Right kidney (tissue), 9 donors: ENCODE measurements at places on chromosomes 3 and 15.

GRCh38 chr15:39661776-39662175 lies 80.9 kb downstream of the THBS1 start:
- DNase-seq = no peak

DNA sequence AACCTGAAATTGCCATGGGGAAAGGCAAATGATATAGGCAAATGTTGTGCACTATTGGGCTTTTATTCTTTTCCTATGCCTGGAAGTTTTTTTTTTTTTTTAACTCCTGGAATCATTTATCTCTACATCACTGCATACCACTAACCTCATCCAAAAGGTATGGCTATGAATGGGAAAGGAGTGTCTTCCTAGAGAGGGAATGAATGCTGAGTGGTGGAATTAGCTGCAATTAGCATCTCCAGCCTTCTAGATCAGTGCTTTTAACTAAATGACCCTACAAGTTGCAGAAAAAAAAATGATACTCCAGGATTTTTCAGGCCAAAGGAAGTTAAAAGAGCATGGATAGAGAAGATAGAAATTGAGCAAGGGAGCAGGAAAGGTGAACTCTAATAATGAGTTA lies 429.8 kb upstream of the PDZRN3 start:
- no peak for DNase-seq

DNA sequence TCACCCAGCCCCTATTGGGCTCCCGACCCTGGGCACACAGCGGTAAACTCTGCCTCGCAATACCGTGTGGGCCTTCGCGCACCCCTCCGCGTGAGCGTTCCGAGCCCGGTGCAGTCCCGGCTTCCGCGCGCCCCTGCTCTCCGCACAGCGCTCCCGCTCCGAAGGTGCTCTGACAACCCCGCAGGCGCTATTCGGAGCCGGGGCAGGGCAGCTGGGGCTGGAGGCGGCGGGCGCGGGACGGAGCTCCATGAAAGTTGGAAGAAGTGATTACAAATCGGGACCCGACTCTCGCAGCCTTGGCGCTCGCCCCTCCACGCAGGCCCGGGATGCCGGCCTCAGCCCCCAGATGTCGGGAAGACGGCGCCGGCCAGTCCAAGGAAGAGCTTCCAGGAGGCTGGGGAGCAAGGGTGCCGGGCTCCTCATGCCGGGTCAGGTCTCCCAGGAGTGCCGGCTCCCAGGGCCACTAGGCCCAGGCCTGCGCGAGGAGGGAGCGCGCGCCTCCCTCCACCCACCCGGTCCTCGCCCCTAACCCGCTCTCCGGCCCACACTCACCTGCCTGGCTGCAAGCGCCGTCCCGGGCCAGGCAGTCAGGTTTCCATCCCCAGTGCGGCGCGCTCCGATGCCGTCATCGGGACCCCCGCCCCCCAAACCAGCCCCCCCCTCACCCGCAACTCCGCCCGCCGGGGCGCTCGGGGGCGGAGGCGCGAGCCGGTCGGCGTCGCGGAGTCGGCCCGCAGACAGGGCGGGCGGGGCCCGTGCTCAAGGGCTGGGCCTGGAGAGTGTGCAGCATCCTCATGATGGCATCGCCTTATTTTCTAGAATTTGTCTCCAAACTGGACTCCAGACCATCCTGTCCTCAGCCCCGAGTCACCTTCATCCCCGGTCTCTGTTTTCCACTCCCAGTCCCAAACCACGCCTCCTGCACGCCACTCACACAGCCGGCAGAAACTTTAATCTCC lies at the start of gene KIF7:
Gene KIF7 (minus strand): TSS at position 621 of the 959 bp plus-strand sequence. CDS start 2,537 bp downstream, outside the sequence.
- peak; percentile 82 for DNase-seq

- DNase-seq = no peak
Measured at GRCh38 chr15:85504749-85505676, 124.6 kb downstream of the AKAP13 start.

DNA sequence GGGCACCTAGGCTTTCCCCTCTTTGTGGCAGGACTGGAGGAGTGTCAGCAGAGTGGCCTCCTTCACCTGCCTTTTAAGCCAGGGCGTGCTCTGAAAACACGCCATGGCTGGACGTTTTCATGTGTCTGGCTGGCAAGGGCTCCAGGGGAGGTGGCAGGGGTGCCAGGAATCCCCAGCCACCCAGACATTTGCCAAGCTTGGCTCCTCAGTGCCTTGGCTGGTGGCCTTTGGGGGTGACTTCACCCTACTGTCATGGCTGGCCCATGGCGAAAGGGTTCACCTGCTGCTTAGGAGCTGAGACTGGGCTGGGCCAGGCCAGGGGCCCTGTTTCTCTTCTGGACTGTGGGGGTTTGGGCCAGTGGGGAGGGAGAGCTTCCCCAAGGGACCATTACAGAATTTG lies 17.6 kb downstream of the KLF13 start:
- DNase-seq = no peak

DNA sequence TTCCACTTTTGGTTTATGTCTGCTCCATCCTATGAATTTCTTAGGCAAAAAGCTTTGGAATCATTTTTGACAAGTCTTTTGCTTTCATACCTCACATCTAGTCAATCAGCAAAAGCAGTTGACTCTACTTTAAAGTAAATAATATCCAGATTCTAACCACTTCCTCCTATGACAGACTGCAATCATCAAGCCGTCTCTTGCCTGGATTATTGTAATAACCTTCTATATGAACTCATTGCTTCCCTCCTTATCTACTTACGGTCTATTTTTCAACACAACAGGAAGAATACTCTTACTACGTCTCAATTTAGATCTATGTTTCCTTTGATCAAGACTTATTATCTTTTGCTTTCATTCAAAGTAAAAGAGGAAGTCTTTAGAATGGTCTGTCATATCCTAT lies 20.7 kb downstream of the CLDN1 start:
- no peak for DNase-seq

DNA sequence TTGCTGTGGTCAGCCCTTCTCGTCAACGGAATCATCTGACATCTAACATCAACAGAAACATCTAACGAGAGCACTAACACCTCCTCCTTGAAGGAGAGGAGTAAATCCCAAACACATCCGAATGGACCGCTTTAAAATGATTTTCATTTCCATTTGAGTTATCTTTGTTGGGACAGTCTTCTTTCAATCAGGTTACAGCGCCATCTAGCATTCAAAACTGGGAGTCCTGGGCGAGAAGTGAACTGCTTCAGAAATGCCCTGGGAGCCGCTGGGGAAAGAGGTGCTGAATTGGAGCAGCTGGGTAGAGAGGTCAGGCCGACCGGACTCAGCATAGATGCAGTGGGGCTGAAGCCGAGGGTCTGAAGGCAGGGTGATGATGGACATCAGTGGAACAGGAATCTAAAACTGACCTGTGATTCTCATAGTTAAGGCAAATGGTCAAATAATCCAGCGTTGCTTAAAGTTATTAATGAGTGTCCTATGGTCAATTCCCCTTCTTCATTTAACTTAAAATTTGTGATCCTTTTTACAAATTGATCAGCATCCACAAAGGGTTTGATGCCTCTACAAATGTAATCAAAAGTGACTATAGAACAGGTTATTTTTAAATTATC lies 170.0 kb upstream of the NDN start:
- DNase-seq = peak; percentile 21

DNA sequence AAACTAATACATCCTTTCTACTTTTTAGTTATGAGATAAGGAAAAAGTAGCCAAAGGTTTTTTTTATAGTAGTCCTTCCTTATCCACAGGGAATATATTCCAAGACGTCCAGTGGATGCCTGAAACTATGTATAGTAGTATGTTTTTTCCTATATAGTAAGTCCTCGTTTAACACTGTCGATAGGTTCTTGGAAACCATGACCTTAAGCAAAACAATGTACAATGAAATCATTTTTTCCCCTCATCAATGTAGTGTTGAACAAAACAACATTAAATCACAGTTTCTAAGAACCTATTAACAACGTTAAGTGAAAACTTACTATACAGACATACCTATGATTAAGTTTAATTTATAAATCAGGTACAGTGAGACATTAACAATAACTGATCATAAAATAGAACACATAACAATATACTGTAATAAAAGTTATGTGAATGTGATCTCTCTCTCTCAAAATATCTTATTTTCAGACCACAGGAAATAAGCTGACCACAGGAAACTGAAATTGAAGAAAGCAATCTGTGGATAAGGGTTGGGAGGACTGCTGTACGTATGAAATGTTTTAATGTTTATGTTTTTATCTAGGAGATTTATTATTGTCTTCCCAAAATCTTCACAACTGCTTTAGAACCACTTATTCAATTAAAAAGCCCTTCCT lies 20.6 kb downstream of the COPS2 start:
- DNase-seq = no peak

DNA sequence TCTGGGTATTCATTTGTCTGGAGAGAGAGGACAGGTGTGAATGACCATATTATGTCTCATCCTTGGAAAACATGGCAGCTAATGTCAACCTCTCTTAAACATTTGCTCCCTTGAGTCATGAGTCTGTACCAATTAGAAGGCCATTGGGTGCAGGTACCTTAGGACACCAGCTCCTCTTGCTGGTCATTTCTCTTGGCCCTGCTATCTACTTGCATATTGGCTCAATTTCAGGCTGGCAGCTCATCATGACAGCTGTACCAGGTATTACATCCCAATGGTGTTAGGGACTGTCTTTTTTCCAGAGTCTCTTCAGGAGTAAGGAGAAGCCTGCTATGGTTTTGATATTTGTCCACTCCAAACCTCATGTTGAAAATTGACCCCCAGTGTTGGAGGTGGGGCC lies 92.2 kb upstream of the ANKRD28 start:
- no peak for DNase-seq

DNA sequence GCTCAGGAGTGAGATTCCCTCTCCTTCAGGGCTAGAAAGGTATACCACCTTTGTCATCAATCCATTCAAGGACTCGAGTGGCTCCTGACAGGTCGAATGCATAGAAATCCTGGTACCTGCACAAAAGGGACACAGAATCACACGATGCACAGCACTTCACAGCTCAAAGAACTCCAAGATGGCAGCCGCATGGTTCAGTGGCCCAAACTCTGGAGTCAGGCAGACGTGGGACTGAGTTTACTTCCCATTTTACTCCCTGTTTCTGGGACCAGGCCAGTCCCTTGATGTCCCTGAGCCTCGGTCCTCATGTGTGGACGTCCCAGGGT lies 536 bp downstream of the WDR73 start:
- DNase-seq = no peak

DNA sequence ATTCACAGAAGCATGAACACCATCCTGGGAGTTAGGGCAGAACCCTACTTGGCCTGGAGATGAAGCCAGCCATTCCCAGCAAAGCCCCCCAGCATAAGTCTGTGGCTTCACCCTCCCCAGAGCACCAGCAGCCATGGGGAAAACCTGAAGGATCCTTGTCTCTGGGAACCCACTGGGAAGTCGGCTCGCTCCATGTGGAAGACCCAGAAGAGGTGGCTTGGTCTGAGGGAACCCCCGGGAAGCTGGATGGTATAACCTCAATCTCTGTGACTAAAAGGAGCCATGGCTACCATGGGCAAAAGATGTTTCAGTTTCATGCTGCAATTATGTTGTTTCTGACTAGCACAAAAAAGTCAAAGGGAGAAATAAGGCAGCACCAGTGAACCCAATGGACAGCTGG lies 11.8 kb upstream of the RPUSD3 start:
- DNase-seq = no peak

GRCh38 chr3:194565597-194566190 lies 67.5 kb downstream of the TMEM44 start:
- DNase-seq = no peak

- DNase-seq = no peak
Measured at GRCh38 chr15:83845230-83845629, 191.3 kb downstream of the ADAMTSL3 start.

DNA sequence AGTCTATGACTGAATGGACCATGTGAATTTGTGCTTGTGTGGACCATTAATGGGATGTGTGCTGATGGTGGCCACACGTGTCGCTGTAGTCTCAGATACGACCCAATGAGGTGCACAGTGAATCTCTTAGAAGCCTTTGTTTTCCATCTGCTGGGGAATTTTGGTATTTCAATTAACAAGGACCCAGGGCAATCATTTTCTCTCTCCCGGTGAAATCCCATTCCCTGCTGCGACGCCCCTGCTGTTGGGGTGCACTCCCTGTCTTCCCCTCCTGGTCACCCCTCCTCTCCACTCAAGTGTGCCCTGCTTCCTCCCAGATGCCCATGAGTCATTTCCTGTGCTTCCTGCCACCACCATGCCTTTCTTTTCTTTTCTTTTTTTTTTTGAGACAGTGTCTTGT lies 32.7 kb downstream of the EBLN2 start:
- no peak for DNase-seq

DNA sequence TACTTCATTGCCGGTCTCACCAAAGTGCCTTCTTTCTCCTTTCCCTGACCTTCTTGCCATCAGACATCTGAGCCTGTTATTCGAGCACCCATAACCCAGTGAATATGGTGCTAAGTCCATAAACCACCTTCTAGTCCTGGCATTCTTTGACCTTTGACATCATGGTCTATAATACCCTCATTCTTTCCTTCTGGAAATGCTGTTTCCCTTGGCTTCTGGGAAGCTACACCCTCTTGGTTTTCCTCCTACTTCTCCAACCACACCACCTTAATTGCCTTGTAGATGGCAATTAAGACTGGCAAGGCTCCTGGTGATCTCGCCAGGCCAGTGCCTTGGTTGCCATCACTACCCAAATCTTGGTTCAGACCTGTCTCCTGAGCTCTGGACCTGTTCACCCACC lies 56.1 kb upstream of the TRAK1 start:
- DNase-seq = no peak

- DNase-seq = no peak
Measured at GRCh38 chr3:149473357-149474249, 894 bp upstream of the TM4SF4 start.

DNA sequence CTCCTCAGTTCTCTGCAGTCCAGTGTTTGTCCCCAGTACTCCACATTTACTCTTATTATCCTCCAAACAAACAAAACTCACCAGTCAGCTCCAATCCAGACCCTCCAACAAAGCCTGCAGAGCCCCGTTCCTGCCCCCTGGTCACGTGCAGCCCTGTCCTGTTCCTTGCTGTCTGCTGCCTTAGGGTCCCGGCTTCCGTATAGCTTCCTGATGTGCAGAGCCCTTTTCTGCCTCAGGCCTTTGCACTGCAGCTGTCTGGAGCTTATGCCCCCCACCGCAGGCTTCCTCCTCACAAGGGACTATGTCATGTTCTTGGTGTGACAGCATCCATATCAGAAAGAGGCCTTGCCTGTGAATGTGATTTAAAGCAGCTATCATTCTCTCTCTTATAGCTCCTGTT lies 39.0 kb upstream of the UBE3A start:
- no peak for DNase-seq
